Activated CD4-positive, CD25-positive, alpha-beta regulatory T cell (primary cell): ENCODE measurements at places on chromosomes 12 and 14.
A peak's percentile ranks its signal among the peaks of the same experiment; 100 is the strongest.

DNA sequence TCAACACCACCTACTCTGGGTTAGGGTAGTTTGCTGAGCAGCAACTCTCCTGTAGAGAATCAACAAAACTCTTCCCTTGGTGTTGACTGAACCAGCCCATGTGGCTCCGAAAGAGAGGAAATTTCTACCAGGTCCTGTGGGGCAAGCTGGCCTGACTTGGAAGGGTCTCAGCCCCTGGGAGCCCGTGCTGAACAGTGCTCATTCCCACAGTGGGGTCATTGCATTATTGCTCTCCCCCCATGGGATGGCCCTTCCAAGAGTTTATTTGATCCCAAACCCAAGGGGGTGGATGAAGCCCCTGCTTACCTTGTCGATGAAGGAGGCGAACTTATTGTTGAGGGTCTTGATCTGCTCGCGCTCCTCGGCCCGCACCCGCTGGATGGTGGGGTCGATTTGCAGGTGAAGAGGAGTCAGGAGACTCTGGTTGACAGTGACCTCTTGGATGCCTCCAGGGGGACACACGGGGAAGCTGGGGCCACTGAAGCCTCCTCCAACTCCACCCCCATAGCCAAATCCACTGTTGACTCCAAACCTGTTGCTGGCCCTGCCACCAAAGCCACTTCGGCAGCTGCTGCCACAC lies 580 bp downstream of the KRT75 start:
- DNase-seq = no peak

DNA sequence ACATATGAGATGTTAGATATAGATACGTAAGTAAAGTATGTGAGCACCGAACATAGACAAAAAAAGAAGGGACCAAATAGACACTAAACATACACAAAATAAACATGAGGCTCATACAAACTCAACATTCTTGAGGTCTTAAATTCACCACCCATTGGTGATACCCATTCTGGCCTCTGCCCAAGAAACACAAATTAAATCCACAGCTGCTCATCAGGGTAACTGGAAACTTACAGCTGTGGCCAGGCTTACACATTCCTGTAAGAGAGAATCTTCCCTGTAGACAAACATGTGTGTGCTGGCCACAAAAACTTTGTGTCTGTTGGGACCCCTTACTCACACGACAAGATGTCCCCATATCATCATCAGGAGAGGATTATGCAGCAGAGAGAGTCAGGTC lies 22.4 kb downstream of the MAGOHB start:
- no peak for DNase-seq

GRCh38 chr12:101839324-101840283 lies 8.8 kb upstream of the GNPTAB start:
- peak; percentile 63 for DNase-seq

- no peak for DNase-seq
Observed at GRCh38 chr12:49616533-49617219, 6.7 kb upstream of the PRPF40B start.

DNA sequence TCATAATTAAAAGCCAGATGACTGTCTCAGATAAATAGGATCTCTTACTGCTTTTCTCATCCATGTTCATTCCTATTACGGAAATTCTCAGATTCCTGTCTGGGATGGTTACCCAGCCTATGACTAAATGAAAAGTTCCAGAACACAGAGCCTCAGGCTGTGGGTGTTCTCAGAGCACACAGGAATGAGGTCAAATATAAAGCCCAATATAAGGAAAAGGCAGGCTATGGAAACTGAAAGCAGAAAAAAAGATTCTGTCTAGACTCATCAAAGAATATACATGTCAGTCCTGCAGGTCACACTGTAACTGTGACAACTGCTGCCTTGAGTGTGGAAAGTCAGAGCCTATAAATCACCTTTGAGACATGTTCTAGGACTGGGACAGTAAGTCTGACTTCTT lies 64.3 kb downstream of the DCAF5 start:
- no peak for DNase-seq

- no peak for DNase-seq
Observed at GRCh38 chr12:122116707-122117535, 38.4 kb downstream of the MLXIP start.

- no peak for DNase-seq
Observed at GRCh38 chr14:76462330-76462729, 86.4 kb downstream of the ESRRB start.

GRCh38 chr14:93533437-93533836 lies 102.7 kb downstream of the UNC79 start:
- DNase-seq = no peak

DNA sequence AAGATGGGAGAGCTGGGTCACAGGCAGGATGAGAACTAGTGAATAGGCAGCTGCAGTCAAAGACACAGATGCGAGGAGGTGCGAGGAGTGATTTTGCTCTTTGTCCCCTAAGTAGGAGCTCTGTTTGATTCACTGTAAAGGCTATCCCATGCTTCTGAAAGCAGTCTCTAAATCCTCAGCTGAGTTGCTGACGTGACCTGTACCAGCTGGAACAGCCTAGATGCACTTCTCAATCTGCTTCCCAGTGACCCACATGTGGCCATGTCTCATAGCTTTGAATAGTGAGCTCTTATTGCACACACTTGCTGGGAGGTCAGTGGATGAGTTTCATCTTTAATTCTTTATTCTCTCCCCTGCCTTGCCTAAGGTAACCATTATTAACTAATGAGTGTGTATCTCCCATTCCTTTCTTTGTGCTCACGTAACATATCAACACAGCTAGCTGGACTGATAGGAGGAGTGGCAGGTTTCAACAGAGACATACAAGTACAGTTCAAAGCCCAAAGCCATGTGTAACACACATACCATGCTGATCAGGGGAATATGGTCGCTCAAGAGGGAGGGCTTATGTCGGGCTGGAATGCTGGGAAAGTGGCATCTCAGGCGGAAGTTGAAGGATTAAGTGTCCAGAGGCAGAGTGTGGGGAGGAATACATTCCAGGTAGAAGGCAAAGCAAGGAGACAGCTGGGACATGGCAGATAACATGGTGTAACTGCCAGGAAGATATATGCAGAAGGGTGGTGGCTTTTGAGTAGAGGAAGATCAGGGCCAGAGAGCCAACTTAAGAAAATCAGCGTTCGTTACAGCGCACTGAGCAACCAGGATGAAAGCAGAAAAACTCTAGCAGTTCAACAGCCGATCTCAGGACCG lies 15.4 kb upstream of the YY1 start:
- DNase-seq = no peak

- no peak for DNase-seq
Observed at GRCh38 chr14:75572104-75572503, 6.3 kb upstream of the FLVCR2 start.

DNA sequence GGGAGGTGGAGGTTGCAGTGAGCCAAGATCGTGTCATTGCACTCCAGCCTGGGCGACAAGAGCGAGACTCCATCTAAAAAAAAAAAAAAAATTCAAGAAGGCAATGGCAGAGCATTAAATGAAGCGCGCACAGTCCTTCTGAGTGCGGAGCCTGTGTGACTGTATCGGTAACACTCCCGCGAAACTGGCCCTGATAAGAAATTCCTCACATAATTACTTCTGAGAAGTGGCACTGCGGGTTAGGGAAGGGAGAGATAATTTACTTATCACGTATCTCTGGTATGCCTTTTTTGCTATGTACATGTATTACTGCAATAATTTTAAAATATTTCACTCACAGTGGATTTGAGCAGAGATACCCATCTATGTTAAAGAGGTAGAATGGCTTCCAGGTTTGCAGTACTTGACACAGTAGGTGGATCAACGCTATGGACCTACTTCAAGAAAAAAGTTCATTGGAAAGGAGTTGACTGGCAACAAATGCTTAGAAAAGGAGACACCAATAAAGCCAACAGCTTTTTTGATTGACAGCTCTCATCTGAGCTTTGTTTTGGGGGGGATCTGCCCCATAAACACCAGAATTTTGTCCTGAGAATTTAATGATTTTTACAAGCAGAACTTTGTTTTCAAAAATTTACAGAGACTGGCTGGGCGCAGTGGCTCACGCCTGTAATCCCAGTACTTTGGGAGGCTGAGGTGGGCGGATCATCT lies 29.2 kb upstream of the SPTLC2 start:
- DNase-seq = no peak

DNA sequence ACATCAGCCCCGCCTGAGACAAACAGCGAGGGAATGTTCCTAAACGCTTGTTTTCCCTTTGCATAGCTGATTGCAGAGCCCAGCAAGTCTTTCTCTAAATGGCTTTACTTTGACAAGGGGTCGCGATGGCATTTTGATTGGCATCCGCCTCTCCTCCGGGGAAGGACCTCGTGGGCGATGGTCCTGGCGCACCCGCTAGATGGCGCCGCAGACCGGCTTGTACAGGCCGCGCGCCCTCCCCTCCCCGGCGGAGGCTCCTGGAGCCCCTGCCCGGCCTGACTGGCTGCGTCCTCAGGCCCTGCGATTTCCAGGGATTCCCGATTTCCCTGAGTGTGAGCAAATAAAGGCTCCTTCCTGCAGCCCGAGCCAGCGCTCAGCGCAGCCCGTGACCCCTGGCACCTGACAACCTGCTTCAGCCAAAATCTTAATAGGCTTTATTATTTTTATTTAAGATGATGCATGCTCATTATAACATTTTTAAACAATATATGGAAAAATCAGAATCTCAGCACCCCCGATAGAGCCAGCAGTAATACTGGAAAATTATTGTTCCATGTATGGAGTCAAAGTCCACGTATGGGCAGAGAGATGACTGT lies 468.3 kb downstream of the AACS start:
- no peak for DNase-seq

DNA sequence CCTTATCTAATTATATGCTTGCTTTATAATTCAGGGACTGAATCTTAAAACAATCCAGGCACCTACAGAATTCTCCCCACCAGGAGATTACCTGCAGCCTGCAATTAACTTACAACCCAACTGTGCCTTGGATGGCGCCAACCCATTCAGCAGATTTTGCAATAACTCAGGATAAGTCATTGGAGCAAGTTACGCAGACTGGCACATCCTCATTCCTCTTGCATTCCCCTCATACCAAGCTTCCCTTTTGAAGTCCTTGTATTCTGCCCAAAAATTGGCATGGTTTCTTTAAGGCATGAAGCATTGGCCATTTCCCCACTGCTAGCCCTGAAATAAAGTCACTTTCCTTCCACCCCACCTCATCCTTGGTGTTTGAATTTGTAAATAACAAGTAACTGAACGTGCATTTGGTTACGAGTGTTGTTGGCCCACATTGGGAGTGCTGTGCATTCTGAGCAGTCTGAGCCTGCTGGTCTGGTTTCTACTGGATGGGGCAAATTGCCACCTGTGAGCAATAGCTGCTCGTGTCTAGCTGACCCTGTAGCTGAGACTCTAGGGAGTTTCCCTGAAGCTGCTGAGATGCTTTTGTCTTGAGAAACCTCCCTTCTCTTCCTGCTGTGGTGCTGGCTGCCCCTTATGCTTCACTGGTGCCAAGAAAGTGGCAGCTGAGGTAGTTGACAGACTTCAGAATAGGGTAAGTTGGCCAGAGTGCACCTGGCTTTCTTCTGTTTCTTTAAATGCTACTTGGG lies 99.2 kb upstream of the SCAF11 start:
- DNase-seq = no peak

GRCh38 chr12:82818271-82819035 lies 131.7 kb downstream of the TMTC2 start:
- no peak for DNase-seq

GRCh38 chr12:70007687-70008086 lies 182.7 kb downstream of the MYRFL start:
- DNase-seq = no peak

DNA sequence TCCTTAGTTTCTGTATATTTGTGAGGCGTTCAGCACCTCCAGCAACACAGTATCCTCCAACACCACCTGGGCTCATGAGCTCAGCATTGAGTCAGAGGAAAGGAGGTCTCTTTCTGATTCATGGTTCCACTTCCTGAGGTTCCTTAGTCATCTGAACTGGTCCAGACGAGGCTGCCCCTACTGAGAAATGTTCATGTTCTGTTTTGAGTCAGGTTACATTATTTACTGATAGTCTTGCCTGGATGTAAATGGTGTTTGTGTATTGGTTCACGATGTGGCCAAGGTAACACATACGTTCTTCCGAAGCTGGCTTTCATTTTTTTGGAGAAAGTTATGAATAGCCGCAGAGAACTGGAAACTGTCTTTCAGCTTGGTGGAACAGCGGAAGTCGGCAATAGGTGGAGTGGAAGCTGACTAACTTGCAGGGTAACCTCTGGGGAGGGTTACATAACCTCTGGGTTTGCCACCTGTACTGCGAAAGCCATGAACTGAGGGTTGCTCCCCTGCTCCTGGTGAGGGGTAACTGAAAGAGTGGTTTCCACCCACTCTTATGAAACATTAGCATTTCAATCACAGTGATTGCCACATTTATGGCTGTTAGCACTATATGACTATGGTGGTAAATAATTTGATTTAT lies 42.2 kb upstream of the MANSC4 start:
- peak; percentile 49 for DNase-seq

DNA sequence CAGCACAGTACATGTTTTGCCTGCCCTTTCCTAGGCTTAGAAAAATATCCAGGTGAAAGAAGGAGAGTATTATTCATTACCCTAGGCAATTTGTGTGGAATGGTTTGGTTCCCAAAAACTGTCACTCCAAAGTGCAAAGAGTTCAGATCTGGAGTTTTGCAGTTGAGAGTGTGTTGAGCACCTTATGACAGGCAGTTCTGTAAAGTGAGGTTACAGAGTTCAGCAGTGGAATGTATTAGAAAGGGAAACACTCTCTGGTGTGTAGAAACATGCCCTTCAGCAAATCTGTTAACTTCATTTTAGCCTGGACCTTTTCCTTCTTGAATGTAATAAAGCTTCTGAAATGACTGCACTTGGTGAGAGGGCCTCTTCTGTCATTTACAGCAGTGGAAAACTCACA lies 154.0 kb upstream of the SSTR1 start:
- DNase-seq = no peak

DNA sequence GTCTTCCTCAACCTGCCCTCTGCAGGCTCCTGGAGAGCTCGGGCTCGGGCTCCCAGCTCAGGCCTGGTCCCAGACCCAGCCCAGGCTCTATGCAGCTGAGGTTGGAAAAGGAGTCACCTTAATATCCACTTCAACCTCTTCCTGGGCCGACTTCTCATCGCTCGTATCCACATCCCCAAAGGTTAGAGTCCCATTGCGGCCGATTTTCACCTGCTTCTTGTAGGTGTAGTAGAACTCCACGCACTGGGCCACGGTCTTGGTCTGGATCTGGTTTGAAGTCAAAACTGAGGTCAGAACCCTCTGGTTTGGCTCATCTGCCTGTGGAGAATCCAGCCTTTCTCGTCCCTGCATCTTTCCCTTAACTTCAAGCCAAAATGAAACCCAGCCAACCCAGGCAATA lies 8.4 kb upstream of the PNMA1 start:
- DNase-seq = no peak

DNA sequence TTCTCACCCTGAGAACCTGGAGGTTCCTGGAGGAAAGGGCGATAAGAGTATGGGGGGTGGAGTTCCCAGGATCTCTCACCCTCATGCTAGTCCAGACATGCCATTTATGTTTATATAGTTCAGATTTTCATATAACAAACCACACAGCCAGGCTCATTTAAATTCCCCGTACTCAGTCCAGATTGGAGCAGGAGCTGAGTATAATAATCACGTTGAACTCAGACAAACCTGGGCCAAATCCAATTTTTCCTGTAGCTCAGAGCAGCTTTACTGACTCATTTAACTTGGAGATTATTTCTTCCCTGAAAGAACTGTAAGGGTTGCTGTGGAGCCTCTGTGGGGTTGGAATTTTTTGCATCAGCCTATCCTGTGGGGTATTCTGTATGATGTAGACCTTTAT lies 660.8 kb downstream of the TMEM121 start:
- DNase-seq = no peak
